ENCODE measurements at places on chromosomes 6 and 20.
A peak's percentile ranks its signal among the peaks of the same experiment; 100 is the strongest.

DNA sequence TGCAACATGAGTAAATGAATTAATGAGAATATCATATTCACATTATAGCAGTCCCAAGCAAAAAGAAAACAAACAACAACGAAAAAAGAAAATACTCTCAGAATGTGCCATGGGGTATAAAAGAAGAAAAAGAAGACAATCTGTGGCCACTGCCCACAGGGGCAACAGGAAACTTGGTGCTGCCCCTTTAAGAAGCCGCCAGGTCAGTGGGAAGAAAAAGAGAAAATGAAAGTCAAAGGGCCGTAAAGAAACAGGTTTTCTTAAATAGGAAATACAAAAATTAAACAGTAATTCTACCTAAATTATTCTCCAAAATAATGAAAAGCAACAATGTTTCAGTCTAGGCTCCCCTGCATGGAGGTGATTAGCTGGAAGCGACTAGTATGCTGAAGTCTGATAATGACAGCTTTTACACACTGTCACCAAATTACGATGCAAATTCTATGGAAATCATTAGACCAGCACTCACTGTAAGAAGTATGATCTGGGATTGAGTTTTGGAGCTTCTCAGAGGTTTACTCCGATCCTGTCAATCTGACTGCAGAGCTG, 23.6 kb downstream of the GMDS start:
- DNase-seq = no peak

DNA sequence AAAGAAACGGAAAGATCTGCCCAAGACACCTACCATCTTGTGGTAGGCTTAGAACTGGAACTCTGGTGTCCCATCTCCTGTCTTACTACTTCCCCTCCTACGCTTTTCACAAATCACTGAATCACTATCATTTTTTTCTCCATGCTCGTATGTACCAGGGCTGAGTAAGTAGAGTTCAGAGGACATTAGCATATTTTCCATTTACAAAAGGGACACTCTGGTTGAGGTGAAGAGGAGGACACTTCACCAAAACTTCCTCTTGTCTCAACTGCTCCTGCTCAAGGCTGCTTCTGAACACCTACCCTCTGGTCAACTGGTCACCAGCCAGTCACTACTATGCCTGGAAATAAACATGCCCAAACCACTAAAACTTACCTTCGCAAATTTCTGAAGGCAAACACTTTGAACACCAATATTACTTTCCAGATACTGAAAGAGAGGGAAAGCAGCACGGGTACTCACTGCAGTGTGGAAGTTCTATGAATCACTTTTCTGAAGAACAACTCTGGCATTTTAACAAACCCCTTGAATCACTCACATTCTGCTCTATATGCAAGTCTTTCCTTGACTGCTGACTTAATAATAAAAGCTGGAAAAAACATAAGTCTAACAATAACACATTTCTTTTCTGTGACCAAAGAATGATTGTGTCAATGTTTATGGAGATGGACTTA, 123.3 kb downstream of the INSM1 start:
- DNase-seq = peak; percentile 56

GRCh38 chr6:118780668-118781067, 113.3 kb upstream of the ASF1A start:
- no peak for DNase-seq

DNA sequence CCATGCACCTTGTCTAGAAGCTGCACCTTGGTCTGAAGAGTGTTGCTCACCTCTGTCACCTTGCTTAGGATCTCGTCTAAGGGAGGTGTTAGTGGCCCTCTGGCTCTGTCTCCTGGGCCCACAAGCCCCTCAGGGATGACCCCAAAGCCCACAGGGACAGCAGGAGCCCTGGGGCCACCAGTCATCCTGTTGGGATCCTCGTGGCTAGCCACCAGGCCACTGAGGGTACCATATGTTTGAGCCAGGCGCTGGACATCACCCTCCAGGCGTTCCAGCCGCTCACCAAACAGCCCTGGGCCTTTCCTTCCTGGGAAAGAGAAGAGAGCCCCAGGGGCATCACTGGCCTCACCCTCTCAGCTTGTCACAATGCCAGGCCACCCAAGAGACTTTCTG, 3.9 kb downstream of the EMILIN3 start:
- DNase-seq = no peak

- DNase-seq = no peak
These were observed 83.9 kb upstream of the AFDN start for GRCh38 chr6:167742719-167743303.

DNA sequence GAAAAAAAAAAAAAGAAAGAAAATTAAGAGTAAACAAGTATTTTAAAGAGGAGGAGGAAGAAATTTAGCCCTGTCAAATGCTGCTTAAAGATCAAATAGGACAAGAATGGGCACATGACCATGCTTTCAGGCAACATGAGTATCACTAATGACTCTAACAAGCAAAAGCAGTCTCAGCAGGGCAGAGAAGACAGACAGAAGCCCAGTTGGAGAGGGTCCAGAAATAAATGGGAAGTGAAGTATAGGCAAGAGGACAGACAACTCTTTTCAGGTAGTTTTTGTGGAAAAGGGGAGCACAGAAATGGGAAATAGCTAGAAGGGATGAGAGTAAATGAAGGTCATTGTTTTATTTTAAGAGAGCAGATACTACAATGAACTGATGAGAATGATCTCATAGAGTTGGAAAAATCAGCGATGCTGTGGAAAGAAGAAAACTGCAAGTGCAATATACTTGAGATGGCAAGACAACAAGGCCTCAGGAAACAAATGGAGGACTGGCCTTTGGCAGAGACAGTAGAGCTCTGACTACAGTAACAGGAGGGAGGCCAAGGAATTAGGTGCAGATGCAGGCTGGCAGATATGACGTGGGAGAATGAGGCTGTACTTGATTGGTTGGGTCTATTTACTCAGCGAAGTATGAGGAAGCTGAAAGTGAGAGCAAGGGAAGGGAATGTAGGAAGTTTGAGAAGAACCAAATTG, 40.3 kb downstream of the KIF6 start:
- no peak for DNase-seq

DNA sequence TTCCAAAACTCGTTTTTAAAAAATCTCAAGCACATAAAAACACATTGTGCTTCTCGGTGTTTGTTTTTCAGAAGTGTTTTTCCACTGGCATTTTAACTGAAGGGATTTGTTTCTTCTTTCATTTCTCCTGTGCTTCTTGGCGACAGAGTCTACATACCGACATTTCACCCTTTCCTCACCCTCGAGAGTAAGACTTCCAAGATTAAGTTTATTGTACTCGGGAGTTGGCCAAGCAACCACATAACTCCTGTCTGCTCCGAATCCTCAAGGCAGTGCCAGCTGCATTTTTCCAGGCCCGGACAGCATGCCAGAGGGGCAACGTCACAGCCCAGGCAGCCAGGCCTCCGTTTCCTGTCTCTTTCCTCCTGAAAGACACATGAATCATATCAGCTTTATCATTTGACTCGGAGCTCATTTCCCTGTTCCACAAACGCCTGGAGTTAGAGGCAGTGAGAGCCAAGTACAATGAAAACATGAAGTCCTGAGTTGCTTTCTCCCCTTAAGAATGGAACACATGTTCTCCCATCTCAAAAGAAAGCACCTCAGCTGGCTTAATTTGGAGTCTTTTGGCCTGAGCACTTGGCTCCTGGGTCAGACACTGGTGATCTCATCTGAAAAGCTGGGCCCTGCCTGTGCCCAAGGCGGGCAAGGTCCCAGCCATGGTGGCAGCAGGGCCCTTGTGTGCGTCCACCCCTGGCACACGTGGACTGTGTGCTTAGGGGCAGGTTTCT, 23.2 kb upstream of the FAM50B start:
- DNase-seq = no peak

GRCh38 chr6:135426833-135427232, 70.7 kb downstream of the AHI1 start:
- DNase-seq = no peak

- DNase-seq = no peak
These were observed 1.3 kb upstream of the MRS2 start for GRCh38 chr6:24401458-24401857.

DNA sequence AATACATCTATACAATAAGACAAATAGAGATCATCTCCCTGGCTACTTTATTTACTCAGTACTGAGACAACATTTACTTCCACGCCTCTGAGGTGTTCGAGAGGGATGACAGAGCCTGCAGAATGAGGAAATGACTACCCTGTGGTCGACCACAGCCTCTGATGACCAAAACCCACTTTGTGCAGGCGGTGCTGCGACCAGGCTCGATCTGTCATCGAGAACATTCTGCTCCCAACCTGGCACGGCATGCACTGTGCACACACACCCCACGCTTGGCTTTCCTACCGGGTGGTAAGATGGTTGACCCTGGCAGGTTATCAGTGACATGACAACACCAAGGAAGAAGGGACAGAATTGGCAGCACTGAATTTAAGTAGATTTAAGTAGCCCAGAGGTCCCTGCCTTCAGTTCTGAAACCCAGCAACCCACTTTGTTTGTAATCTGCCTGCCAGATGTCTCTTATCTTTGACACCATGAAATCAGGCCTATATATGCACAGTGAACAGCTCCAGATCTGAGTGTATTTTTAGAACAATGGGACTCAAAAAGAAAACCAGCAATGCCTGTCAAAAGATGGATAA, 42.6 kb downstream of the TTI1 start:
- peak; percentile 74 for DNase-seq

DNA sequence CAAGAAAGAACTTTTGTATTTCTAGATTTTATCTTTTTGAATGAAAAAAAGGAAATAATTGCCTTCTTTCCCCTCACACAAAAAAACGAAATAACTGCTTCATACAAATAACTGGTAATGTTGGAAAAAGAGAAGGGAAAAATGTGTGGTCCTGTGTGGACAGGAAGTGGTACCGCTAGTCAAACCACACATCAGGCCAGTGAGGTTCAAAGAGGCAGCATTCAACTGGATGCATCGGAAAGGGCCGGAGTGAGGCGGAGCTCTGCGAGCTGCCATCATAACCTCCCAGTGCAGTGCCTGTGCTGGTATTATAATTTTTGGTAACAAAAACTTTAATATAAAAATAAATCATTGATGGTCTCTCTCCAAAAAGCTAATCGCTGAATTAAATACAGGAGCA, 111.2 kb downstream of the IRF4 start:
- DNase-seq = peak; percentile 31

DNA sequence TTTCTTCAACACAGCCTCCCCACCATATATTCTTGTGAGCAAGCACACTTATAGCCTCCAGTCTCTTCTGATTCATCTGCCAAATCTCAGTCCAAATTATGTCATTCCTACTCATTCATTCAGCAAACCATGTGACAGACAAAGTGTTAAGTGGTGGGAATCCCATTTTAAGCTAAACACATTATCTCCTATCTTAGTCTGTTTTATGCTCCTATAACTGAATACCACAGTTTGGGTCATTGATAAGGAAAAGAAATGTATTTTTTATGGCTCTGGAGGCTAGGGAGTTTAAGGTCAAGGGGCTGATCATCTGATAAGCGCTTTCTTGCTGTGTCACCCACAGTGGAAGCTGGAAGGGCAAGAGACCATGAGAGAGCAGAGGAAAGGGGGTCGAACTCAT, 23.9 kb upstream of the SMIM13 start:
- no peak for DNase-seq

- no peak for DNase-seq
These were observed 215.5 kb downstream of the ADGB start for GRCh38 chr6:146814148-146814750.

- DNase-seq = no peak
These were observed 564.4 kb downstream of the HAO1 start for GRCh38 chr20:7375905-7376304.

- no peak for DNase-seq
These were observed 391.1 kb downstream of the BTBD9 start for GRCh38 chr6:38248500-38249234.

DNA sequence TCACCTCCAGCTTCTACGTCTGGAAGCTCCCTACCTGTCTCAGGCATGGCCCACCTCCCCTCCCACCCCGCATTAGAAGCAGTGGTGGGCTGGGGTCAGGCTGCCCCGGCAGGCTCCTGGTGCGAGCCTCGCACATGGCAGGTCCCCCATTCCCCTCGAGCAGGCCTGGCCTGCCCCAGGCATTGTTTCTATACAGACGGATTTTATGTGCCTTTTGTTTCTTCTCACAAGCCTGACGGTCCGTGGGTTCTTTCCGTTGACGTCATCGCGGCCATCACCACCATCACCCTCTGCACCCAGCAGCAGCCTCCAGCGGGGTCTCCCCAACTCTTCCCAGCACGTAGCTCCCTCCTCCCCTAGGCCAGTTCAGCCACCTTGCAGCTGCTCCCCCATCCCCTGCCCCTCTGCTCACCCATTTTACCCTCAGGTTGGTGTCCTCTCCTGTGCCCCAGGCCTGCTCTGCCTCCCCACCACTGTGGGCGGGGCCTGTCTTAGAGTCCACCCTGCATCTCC, 4.6 kb downstream of the CST7 start:
- DNase-seq = no peak

DNA sequence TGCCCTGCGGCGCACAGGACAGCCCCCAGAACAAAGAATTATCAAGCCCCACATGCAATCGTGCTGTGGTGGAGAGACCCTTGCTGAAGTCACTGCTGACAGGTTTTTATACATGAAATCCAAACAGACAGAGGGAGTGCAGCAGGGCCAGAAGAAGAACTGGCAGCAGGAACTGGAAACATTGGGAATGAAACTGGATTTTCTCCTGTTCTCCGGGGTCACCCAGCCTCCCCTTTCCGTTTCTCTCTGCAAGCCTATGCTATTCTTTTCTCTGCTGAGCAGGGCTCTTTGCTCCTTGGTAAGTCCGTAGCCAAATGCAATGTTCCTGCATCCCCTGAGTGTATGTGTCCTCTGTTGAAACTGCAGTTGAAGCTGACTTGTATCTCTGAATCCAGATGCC, 63.5 kb upstream of the QKI start:
- no peak for DNase-seq

DNA sequence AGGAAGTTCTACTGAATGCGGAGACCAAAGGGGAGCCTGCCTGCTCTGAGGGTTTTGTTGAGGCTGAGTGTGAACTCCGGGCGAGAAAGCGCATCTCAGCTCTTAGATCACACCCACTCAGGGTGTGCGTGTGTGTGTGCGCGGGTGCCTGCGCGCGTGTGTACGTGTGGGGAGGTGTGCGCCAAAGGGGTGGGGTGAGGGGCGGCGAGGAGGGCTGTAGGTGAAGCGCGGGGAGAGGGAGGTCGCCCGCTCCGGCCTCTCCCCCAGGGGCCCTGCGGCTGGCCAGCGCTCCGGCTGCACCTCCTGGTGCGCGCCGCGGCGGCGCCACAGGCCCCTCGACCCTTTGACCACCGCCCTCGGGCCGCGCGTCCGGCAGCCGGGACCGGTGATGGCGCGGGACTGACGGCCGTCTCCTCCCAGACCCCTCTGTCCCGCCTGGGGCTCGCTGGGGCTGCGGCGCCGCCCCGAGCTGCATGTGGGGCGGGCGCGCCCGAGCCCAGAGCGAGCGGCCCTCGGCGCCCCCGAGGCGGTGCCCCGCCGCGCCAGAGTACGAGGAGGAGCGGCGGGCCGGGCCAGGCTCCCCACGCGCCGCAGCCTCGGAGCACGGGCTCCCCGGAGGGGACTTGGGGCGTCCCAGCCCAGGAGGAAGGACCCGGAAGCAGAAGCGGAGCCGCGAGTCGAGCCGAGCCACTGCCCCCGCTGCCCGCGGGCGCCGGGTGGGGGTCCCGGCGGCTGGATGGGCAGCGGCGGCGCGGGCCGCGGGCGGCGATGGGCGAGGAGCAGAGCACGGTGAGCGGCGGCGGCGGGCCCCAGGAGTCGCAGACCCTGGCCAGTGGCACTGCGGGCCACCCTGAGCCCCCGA, at the start of gene RNF217:
Gene RNF217 (plus strand): TSS at position 661 of the 862 bp plus-strand sequence. CDS start 108 bp downstream, at position 769.
- DNase-seq = peak; percentile 22

GRCh38 chr6:15340775-15341174, 94.9 kb downstream of the JARID2 start:
- DNase-seq = no peak

- DNase-seq = no peak
These were observed 50.9 kb upstream of the TAB2 start for GRCh38 chr6:149266659-149267058.
